NCI-H187 treated with DMSO at 0.1 percent for 48 hours (cell line): ENCODE measurements at places on chromosomes 3 and 15.

DNA sequence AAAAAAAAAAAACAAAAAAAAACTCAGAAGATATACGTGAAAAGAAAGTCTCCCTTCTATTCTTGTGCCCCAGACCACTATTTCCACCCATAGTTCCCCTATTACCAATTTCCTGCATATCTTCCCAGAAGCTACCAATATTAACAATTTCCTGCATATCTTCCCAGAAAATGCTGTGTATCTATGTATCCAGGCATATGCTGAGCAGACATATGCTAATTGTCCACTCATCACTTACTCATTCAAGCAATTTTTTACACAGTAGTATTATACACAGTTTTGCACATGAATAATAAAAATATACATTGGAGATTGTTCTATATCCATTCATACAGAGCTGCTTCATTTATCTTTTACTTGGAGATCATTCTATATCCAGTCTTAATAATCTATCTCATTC, 12.6 kb upstream of the SLMAP start:
- no peak for DNase-seq

- no peak for DNase-seq
Observed at GRCh38 chr15:67701669-67702068, 123.6 kb upstream of the SKOR1 start.

DNA sequence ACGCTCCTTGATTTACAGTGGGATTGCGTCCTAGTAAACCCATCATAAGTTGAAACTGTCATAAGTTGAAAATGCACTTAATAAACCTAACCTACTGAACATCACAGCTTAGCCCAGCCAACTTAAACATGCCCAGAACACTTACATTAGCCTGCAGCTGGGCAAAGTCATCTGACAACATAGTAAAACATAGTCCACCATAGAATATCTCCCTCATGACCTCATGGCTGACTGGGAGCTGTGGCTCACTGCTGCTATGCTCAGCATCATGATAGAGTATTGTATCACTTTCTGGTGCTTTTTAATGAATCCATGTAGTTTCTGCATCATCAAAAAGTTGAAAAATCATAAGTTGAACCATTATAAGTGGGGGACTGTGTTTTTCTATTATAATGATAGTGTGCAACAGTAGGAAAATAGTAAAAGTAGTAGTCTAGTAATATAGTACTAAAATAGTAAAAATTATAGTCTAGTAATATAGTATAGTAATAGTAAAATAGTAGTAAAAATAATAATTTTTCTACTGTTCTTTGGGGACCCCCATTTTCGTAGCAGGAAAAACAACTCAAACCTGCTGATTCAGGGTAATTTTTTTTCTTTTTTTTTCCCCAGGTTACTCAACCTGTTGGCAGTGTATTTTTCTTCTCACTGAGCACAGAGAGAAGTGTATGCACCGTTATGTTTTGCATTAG, 233.5 kb downstream of the MYRIP start:
- no peak for DNase-seq

DNA sequence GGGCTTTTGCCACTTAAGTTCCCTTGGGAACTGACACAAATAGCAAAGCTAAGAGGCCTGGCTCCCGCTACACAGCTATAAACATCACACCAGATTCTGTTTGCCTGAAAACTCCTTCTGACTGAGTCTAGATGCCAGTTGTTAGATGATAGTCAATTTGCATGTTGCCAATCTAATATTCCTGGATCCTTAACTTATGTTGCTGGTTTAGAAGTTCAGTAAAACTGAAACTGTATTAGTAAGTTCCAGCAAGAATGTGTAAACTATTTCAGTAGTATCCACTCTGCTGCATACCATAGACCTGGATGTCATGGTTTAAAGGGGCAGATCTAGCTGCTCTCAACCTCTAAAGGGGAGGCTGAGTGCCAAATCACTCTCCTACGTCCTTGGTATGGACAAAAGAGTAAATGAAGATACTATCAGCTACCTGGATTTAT, 27.1 kb upstream of the LACTB start:
- DNase-seq: no peak

- DNase-seq: no peak
Observed at GRCh38 chr15:59276225-59277178, 69.9 kb downstream of the LDHAL6B start.

DNA sequence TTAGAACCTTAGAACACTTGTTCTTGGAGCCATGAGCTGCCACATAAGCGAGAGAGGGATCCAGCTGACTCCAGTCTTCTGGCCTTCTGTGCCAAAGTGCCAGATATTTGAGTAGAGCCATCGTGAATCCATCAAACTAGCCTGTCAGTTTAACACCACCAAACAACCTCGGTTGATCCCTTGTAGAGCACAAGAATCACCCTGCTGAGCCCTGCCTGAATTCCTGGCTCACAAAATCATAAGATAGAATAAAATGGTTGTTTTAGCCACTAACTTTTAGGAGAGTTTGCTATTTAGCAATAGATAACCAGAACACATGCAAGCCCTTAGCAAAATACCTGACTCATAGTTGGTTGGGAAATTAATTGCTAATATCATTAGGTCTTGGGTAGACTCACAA, 407.6 kb upstream of the PROK2 start:
- no peak for DNase-seq

- no peak for DNase-seq
Observed at GRCh38 chr3:139319428-139320402, 24.1 kb upstream of the MRPS22 start.

DNA sequence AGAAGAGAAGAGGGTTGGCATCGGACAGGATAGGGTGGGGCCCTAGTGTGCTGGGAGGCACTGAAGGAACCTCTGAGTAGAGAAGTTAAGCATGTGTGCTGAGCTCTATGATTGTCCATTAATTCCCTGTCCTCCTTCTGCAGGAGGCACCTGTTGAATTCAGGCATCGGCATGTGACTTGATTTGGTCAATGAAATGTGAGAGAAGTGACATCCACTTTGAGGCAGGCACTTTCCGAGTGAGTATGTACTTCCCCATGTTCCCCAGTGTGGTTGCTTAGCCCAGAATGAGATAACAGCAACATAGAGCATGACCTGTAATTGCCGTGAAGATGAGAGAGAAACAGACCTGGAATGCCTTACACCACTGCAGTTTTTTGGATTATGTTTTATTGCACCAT, 224.8 kb downstream of the RPLP1 start:
- DNase-seq: no peak

DNA sequence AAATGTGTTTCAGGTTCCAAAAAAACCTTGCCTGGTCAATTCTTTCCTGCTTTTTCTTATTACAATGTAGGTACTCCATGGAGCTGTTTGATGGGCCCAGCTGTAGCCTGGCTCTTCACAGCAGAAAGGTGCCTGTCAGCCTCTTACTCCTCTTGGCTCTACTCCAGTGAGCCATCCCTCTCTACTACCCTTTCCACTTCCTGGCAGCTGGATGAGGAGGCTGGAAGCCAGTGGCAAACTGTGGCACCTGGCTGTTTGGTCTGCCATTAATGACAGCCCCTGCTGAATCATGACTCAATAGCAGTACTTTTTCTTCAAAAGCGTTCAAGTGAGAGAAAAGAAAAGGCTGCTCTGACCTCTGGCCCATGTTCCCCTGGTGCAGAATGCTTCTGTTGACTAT, 618.1 kb downstream of the PYDC2 start:
- no peak for DNase-seq

DNA sequence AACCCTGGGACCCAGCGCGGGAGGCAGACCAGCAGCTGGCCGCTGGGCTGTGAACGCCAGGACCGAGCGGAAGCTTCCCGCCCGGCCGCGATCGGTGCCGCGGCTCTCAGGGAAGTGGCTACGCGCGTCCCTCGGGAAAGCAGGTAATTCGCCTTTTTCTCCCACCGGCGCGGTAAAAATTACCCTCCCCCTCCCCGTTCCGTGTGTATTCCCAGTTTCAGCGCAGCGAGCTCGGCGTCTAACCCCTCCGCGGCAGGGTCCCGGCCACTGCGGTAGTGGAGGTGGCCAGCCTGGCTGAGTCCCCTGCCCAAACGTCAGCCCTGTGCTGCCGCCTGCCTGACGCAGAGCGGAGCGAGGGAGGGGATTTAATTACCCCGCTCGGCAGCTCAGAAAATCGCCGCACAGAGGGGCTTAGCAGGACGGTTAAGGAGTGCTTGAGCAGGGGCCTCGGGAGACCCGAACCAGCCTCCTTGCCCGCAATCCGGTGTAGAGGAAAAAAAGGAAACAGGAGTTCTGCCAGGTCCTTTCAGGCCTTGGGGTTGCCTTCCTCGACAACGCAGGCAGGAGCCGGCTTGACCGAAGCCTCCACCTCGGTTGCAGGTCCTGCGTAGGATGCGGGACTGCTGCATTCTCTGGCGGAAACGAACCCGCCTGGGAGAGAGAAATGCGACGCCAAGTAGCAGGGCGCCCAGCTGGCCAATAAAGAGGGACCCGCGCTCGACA, 2.9 kb downstream of the GATA2 start:
- DNase-seq: no peak

DNA sequence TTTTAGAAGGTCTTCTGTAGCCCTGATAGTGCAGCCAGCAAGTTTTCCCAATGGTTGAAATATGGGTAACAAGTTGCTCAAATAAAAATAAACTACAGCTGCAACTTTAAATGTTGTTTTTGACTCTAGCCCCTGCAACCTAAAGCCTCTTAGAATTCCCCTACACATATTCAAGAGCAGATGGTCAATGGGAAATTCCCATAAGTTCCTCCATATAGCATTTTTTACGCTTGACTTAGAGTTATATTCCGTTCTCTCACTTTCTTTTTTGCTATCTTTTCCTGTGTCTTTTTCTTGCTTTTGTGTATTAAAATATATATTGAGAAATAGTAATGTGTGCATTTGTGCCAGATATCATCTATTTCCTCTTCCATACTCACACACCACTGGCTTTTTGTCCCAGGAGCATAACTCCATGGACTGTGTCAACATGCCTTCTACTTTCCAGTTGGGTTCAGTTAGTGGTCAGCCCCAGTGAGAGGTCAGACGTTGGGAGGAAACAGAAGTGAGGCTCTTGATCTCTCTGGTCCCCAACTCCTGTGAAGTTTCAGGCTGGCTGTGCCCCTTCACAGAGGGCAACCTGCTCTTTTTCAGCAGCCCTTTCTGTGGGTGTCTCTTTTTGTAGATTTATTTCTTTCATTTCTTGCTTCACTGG, 63.3 kb upstream of the TP63 start:
- no peak for DNase-seq

- no peak for DNase-seq
Observed at GRCh38 chr15:64934023-64934422, 22.3 kb downstream of the ANKDD1A start.

DNA sequence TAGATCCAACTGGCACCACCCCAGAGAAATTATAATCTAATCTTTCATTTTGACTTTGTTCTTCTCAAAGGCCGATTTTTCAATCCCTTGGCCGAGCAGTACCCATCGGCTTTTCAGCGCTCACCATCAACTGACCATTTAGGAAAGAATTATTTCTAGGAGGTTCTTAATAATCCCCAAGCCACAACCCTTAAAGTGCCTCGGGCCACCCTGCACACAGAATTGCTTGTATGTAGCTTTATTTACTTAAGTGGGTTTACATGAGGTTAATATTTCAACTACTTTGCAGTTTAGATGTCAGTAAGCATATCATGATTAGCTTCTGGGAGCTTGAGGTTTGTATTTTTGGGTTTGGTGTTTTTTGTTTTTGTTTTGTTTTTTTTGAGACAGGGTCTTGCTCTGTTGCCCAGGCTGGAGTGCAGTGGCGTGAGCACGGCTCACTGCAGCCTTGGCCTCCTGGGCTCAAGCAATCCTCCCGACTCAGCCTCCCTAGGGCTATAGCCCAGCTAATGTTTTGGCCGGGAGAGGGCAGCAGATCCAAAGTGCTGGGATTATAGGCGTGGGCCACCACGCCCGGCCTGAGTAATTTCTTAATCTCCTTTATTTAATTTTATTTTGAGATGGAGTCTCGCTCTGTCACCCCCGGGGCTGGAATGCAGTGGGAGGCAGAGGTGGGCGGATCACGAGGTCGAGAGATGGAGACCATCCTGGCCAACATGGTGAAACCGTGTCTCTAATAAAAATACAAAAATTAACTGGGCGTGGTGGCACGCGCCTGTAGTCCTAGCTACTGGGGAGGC, 801 bp upstream of the CDAN1 start:
- DNase-seq: no peak

GRCh38 chr3:196149831-196150301, 61.3 kb downstream of the ZDHHC19 start:
- no peak for DNase-seq

DNA sequence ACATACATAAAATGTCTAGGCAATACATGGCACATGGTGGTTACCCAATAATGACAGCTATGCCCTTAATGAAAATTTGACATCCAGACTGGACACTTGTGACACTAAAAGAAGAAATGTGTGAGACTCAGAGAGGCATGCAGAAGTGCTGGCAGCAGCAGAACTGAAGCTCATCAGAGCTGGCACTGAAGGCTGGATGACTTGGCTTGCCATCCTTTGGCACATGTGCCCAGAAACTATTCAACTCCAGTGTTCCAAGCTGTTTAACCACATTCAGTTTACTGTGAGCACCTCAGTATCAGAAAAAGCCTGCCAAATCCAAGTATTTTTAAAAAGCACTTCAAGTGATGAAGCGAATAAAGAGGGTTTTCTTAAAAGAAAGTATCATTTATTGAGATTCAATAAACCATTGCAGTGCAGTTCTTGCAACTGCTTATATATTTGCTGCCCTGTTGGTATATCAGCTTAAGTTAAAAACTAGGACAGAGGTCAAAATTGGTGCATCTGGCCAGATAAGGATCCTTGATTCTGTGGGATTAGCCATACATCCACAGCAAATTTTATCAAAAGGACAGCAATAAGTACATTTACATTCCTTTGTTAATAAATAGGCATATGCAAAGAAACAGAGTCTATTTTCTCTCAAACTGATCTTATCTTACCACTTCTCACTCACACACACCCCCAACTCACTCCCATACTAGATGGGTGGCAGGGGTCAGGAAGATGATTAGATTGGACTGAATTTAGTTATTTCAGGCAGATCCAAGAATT, 15.8 kb downstream of the IGSF11 start:
- no peak for DNase-seq

DNA sequence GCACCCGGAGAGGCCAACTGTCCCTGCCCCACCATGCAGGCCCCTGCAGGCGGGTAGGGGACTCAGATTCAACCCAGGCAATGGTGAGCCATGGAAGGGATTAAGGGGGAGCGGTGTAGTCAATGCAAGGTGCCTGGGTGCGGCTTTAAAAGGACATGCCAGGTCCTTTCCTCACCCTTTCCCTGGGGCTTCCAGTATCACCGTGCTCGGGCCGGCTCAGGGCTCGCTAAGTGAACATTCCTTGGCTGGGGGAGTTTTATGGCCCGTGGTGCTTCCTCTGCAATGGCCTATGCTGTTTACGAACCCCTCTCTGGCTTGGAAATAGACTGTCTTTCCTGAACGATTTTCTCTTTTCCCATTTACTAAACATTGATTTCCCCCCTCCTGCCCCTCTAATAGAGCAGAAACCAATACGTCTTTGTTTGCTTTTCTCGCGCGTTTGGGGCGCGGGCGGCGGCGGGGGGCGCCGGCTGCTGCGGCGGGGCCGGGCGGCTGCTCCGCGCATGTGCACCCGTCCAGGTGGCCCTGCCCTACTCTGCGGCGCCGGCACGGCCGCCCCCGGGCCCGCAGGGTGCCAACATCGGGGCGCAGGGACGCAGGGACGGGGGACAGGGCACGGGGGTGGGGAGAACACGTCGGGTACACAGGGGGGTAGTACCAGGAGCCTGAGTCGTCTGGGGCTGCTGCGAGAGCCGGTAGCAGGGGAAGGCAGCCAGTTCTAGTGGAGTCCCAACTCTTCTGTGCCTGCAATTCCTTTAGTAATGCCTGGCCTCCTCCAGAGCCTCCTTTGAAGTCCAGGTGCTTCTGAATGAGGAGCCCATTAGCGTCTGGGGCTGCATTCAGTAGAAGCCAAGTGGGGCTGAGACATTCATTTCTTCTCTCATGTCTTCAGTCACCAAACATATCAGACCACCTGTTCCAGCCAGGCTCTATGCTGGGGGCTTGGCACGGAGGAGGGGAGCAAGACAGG, 26.9 kb upstream of the CACNA2D2 start:
- DNase-seq: no peak
